CD14-positive monocyte (primary cell): ENCODE measurements at places on chromosomes 6 and 20.

DNA sequence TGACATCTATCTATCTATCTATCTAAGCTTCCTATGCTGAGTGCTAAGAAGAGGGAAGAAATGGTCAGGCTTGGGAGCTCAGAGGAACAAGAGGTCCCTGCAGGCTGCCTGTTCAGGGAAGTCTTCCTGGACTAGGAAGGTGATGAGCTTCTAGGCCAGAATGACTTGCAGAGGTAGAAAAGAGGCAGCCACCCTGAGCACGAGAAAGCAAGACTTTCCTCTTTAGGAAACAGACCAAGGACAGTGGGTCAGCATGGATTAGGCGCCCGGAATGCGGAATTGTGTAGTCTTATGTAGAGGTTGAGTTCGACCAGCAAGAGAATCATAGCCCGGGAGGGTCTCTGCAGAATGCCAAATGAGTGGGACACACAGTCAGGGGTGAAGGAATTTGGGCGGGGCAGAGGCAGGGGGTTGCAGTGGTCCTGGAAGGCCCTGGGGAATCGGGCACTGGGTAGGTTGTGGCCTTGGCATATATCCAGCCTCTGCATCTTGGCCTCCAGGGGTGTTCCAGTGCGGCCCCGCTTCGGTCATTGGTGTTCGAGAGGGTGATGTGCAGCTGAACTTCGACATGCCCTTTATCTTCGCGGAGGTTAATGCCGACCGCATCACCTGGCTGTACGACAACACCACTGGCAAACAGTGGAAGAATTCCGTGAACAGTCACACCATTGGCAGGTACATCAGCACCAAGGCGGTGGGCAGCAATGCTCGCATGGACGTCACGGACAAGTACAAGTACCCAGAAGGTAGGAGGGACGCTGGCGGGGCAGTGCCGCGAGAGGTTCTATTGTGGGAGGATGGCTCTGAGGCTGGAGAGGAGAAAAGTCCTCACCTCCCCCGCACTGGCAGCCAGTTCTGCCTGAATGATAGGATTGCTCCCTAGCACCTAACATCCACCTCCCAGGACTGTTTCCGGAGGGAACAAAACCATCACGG is 32.1 kb downstream of the TGM3 start:
- DNase-seq = no peak

DNA sequence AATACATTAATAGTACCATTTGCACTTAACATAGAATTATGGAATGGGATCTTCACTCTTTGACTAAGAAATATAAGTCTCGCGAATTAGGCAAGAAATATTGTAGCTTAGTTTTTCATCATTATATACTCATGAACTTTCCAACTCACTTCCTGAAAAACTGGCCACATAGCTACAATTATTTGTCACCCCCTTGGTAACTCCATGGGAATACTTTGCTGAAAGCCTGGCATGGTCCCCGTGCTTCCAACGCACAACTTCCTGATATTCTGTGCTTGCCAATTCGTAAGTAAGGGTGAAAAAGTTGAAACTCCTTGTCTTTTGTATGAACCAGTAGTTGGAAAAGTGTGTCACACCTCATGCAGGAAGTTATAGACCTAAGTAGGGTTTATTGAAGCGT is 23.7 kb upstream of the HLA-DQA1 start:
- DNase-seq = no peak

- no peak for DNase-seq
These were observed 119.7 kb upstream of the ZNF184 start for GRCh38 chr6:27592481-27593199.

DNA sequence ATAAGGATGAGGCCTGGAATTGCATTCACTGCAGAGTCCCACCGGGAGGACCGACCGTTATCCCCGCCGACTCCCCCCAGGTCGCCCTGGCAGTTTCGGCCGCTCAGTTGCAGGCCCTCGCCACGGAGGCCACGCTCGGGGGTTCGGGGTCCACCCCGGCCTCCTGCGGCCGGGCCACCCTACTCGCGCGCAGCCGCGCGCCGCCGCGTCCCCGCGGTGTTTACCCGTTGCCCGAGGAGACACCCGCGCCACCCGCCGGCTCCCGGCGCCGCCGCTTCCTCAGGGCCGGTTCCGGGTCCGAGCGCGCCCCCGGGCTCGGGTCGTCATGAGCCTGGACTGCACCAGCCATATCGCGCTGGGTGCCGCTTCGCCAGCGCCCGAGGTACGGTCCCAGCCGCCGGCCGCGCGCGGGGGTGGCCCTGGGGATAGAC is at the start of gene CCDC170:
CCDC170 (plus strand) TSS at position 214 of the 431 bp plus-strand sequence; CDS start at position 326, 112 bp downstream.
- peak; percentile 37 for DNase-seq

- DNase-seq = no peak
These were observed 349.4 kb downstream of the PREX1 start for GRCh38 chr20:48478370-48478769.

- DNase-seq = peak; percentile 4
These were observed 280.5 kb downstream of the SYNE1 start for GRCh38 chr6:152356662-152357061.

DNA sequence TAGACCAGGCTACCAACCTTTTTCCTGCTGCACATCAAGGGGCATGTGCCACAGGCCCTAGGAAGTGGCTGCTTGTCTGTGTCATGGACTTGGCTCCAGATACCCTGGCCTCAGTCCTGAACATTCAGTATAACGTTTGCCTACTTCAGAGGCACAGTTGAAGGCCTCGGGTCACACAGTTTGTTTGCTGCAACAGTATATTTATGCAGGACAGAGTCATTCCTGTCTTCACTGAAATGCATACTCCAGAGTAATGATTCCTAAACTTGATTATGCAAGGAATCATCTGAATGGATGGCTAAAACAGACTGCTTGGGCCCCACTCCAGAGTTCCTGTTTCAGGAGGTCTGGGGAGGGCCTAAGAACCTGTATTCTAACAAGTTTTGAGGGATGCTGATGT is 149.4 kb downstream of the KLHL32 start:
- DNase-seq = no peak

DNA sequence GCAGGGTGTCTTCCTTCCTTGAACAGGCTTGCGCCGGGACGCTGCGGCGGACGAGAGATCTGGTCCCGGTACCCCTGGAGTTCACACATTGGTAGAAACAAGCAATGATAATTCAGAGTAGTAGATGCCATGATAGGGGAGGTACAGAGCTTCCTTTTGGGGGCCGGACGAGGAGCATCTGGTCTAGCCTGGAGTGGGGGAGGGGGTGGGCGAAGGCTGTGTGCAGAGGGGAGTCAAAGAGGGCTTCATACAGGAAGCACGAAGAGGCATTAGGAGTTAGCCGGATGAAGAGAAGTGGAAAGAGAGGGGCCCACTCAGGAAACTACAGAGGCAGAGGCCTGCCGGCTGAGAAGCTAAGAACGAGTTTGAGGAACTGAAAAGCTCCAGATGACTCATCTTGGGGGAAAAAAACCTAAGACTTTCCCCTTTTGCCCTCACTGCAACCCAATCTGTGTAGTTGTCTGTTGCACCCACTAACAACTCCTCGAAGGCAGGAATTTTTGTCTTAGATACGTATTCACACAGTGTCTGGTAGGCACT is 611 bp downstream of the CNPY3 start:
- peak; percentile 84 for DNase-seq

DNA sequence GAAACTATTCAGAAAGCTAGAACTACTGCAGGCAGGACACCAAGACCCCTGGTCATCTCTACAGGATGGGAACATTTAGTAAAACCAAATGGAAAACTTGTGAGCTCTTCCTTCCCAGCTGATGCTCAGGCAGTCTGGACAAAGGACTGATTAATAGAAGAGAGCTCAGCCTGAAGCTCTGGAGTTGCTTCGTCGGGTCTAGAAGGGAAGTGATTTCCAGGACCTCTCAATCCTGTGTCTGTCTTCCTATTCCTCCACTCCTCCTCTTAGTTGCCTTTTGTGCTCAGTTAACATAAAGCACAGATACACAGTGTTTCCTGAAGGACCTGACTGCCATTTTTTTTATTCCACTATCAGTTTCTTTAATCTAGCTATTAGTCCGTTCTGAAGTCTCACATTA is 54.2 kb downstream of the SLC35F1 start:
- DNase-seq = no peak

DNA sequence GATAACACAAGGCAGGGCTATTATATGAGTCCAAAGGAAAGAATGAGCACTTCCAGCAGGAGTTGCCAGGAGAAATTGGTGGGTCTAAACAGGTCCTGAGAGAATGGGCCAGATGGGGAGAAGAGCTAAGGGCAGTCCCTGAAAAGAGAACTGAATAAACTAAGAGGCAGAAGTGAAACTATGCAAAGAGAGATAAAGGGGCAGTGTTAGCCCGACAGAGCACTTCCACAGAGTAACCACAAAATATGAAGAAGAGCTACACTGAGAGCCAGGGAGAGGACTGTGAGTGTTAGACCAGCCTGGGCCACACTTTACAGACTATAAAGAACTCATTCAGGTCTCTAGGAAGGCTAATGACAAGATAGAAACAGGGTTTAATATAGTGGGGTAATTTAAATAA is 43.8 kb downstream of the RALGAPA2 start:
- peak; percentile 74 for DNase-seq

DNA sequence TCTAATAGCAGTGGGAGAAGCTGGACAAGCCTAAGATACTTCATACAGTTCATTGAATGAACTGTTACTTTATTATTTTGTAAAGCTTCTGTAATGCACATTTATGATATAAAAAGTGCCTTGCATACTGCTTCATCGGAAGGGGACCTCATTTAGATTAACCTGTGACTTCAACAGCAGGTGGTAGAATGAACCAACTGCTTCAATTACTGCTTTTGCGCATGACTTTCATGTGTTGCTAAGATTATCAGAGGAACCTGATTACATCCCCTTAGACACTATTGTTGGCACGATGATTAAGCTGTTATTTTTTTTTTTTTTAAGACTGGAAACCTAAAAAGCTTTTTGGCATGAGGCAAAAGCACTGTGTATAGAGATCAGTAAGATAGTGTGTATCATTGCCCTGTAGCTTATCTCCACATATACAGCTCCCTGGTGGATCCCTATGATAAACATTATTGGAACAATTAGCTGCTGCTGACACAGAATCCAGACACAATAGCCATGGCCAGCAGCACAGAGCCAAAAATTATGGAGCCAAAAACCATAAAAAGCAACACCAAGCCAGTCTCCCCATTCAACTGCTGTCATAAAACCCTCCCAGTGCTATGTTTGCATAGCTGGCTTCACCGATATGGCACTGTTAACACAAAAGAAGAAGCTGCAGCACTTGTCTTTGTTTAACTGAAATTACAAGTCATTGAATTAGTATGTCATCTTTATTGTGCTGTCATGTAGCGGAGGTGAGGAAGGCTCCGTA is 731.6 kb upstream of the MMS22L start:
- no peak for DNase-seq

GRCh38 chr6:167475947-167476346 is 151.1 kb downstream of the TTLL2 start:
- DNase-seq = no peak

- no peak for DNase-seq
These were observed 3.9 kb upstream of the KIAA0408 start for GRCh38 chr6:127463056-127463455.

GRCh38 chr20:12207875-12208274 is 290.2 kb downstream of the BTBD3 start:
- peak; percentile 15 for DNase-seq

GRCh38 chr6:22653980-22654610 is 84.7 kb downstream of the HDGFL1 start:
- DNase-seq = no peak

- no peak for DNase-seq
These were observed 9.8 kb upstream of the TLDC2 start for GRCh38 chr20:36866164-36866563.

GRCh38 chr20:62759981-62760431 is 36.3 kb upstream of the MRGBP start:
- peak; percentile 44 for DNase-seq

DNA sequence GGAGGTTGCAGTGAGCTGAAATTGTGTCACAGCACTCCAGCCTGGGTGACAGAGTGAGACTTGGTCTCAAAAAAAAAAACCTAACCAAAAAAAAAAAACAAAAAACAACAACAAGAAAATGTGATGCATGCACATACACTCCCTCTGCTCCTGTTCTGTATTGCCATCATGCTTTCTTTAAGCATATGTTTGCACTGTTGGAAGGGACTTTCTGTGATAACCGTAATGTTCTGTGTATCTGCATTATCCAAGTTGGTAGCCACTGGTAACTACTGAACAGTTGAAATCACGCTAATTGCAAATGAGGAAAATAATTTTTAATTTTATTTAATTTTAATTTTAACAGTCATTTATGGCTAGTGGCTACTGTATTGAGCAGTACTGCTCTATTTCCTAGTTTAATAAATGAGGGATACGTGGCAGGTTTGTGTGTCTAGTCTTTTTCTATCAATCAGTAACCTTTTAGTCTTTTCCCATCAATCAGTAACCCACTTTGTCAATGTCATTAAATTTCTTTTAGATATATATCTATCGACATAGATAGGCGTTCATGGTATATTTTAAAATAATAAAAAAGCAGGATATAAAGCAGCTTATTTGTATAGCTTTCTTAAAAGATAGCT is 135.6 kb downstream of the ASCC3 start:
- DNase-seq = no peak

- no peak for DNase-seq
These were observed 18.6 kb downstream of the TTPAL start for GRCh38 chr20:44494266-44494665.

- no peak for DNase-seq
These were observed 506.3 kb upstream of the IMPG1 start for GRCh38 chr6:76578746-76579145.

DNA sequence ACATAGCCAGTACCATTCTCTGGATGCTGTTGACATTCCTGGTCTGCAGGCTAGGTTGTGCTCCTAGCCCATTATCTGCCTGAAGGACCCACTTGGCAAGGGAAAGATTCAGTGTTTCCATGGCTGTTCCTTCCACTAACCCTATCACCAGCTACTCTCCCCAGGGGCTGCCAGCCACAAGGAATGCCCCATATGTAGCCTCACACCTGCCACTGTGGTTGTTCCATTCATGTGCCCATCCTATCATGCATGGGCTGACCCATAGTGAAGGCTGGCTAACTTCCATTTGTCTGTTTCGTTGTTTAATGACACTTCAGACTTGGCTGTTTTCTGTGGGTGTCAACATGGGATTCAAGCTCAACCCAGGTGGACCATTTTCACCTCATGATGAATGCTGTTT is 25.6 kb upstream of the HLA-A start:
- no peak for DNase-seq

DNA sequence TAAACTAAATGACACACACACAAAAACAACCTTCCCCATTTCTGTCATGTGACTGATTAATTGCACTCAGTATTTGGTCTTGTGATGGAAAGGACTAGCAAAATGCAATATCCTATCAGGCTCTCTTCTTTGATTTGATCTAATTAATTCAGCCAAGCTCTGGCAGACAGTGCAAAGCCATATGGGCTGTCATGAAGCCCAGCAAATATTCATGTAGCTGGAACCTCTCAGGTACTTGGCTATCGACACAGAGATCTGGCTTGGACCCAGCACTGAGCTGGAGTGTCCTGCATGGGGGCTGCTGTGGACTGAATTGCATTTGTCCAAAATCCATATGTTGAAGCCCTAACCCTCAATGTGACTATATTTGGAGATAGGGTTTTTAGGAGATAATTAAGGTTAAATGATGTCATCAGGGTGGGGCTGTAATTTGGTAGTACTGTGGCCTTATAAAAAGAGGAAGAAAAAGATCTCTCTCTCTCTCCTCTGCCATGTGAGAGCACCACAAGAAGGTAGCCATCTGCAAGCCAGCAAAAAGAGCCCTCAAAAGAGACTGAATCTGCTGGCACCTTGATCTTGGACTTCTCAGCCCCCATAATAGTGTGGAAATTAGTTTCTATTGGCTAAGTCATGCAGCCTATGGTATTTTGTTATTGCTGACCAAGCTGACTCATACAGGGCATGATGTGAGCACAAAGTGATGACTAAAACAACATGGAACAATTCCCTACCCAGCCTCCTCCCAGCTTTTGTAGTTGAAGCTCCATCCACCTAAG is 77.1 kb downstream of the STMND1 start:
- DNase-seq = no peak
